ENCODE measurements at places on chromosomes 1 and 21.

GRCh38 chr1:102884238-102884637, 224.1 kb downstream of the COL11A1 start:
- no peak for DNase-seq

GRCh38 chr21:28200726-28201125, 792.0 kb downstream of the LTN1 start:
- DNase-seq = no peak

DNA sequence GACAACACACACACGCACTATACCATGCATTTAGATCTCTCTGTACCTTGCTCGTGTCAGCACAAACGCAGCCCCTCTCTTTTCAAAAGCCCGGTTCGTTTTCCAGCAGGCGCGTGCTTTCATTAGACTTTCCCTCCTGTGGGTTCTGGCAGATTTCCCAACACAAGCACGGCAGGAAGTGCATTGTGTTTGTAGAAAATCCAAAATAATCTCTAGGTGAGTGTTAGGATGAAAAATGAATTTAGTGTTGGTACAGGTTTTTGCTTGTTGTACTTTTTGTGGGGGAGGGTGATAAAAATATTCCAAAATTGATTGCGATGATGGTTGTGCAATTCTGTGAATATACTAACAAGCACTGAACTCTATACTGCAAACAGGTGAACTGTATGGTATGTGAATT, 54.1 kb upstream of the POFUT2 start:
- DNase-seq = no peak

DNA sequence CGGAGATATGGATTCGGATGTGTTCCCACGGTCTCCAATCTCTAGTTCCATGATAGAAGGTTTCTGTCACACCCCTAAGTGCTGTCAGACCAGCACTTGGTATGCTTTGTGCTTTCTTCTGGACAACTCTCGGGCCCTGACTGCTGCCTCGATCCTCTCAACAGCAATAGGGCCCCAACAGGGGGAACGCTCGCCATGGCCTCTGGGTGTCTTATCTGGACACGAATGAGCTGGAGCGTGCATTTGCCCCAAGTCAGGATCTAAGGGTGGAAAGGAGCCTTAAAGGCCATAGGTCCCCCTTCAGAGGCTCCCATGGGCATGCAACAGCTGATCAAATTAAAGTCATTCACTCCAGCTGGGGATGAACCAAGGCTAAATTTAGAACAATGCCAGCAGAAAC, 76.8 kb downstream of the TCP10L start:
- DNase-seq = no peak

DNA sequence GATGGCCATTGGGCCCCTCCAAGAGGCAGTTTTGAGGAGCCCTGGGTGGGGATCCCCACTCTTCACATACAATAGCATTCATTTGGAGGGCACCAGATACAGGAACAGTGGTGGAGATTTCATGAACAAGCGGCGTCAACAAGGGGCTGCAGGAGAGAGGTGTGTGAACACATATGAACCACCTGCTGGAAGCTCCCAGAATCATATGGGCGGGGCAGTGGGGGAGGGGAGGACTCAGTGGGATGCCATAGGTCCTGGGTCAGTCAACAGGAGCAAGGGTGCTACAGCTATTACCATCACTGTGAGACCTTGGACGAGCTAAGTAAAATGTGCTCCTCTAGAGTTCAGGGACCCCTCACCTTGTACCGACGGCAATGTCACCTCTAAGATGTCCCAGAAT, 100.4 kb upstream of the IRF2BP2 start:
- DNase-seq = no peak

- DNase-seq = no peak
These were observed 27.1 kb downstream of the KAZN start for GRCh38 chr1:14625572-14625971.

DNA sequence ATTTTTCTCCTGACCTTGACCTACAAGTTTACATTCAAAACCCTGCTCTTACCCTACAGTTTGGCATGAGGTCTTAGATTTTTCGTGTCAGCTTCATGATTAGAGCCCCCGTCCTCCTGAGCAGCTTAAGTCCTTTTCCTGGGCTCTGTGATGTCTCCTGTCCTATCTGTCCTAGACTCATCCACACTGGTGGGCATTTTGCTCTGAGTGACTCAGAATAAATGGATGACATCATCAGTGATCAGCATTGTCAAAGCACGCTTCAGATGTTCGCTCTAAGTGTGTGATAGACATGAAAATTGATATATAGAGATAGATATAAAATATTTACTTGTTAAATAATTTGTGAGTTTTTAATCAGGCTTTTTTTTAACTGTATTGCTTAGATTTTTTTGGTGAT, 21.8 kb downstream of the RGS13 start:
- no peak for DNase-seq

GRCh38 chr1:57209495-57209894, 214.4 kb downstream of the DAB1 start:
- DNase-seq = no peak

- DNase-seq = no peak
These were observed 93.7 kb downstream of the TTC3 start for GRCh38 chr21:37166733-37167132.

DNA sequence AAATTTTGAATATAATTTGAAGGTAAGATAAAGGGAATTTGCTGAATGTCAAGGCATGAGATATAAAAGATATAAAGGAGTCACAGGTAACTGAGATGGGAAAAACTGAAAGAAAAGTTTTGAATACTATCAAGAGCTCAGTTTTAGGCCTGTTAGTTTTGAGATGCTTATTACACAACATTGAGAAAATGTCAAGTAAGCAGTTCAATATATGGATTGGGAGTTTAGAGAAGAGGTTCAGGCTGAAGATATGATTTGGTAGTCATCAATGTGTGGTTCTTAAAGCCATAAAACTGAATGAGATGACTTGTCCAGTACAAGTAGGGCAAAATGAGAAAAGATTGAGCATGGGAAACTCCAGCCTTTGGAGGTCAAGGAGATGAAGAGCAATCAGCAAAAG, 4.7 kb upstream of the RNPC3 start:
- DNase-seq = no peak

DNA sequence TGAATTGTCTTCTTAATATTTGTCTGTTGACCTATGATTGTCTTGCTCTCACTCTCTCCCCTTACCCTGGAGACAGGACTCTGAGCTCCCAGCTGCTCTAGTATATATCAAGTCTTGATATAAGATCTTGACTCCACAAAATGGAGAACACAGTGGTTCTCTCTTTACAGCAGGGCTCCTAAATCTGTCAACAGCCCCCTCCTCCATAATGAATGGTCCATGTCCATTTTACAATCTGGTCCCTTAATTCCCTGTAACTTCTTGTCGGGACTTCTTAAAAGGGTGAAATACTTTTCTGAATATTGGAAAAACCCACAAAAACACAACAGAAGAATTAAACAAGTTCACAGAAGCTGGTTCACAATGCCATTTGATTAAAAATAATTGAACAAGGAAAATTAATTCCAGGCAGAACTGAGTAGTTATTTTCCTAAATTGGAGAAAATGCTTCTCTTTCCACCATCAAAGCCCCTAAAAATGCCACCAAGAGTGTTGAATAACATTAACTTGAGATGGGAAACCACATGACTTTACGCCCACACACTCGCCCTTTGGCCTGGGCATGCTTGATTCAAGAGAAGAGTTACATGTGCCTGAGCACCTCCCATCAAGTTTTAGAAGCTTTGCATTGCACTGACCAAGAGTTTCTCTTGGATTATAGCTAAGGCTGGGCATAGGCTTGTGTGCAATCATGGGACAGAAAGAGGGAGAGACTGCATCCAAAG, 109.8 kb downstream of the TOMM20 start:
- DNase-seq = no peak

- no peak for DNase-seq
These were observed 96.5 kb downstream of the NEK7 start for GRCh38 chr1:198253259-198253658.

GRCh38 chr1:7912743-7913557, 27.7 kb downstream of the TNFRSF9 start:
- DNase-seq = no peak

DNA sequence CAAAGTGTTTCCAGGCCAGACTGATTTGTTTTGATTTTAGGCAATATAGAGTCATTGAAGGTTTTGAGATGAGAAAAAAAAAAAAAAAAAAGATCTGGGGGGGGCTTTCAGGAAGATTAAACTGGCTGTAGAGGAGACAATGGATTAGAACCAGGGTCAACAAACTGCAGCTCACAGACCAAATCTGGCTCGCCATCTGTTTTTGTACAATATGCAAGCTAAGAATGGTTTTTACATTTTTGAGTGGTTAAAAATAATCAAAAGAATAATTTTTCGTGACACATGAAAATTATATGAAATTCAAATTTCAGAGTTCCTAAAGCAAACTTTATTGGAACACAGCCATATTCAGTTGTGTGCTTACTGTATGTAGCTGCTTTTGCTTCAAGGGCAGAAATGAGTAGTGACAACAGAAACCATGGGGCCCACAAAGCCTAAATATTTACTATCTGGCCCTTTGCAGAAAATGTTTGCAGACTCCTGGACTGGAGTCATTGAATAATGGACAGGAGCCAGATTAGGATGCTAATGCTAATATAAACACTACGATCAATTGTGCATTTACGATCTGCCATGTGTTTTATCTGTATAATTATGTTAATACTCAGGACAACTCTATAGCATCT, 375.7 kb upstream of the DAB1 start:
- no peak for DNase-seq

DNA sequence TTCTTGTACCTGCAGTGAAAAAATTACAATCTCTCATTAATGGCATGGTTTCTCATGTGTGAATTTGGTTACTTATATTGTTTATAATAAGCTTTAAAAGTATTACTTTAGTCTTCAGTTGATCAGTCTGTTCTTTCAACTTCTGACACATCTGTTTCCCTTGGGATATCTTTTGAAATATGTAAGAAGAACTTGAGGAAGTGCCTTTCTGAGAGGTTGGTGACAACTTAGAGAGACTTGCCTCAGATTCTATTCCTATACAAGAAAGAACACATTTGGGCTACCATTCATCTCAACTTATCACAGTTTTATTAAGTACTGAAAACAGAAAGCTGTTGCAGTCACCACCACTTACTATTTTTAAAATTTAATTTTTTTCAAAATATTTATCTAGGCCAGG, 8.1 kb downstream of the AKNAD1 start:
- DNase-seq = no peak

DNA sequence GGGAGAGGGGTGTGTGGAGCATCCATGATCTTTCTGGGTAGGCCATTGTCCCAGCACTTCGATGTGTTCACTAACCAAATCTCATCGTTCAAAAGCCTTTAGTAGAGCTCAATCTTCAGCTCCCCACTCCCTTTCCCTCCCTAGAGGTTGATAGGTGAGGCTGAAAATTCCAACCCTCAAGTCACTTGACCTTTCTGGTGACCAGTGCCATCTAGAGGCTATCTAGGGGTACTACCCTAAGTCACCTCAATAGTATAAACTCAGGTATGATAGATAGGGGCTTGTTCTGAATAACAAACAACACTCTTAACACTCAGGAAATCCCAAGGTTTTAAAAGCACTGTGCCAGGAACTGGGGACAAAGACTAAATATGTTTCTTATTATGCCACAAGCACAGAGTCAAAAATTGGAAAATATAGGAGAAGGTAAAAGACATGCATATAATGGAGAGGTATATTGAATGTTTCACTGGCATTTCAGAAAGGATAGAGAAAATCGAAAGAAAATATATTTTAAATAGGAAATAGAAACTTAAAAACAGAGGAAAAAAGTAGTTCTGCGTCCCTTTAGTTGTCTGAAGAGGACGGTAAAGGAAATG, 42.9 kb upstream of the CD53 start:
- DNase-seq = no peak

DNA sequence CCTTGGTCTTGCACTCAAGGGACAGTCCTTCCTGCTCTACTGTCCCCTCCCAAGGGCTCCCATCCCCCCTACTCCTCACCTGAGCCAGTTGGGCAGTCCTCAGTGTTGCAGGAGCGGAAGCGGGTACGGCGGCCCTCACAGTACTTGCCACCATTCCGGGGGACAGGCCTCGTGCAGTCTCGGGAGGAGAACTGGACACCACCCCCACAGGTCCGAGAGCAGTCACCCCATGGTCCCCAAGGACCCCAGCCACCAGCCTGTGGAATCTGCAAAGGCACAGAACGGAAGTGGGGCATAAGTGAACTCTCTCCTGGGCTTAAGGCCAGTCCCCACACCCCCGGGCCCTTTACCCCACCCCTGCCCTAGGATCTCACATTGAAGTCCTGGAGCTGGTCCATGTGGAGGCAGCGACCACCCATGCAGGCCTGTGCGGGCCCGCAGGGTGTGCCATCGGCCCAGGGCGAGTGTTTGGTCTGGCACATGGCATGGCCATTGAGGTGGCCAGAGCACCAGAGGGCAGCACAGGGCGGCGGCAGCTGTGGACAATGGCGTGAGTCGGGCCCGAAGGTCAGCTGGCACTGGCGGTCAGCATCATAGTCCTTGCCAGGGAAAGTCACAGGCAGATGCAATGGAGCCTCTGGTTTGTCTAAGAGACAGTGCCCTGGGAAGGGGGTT, 5.2 kb downstream of the ADAMTS4 start:
- no peak for DNase-seq

DNA sequence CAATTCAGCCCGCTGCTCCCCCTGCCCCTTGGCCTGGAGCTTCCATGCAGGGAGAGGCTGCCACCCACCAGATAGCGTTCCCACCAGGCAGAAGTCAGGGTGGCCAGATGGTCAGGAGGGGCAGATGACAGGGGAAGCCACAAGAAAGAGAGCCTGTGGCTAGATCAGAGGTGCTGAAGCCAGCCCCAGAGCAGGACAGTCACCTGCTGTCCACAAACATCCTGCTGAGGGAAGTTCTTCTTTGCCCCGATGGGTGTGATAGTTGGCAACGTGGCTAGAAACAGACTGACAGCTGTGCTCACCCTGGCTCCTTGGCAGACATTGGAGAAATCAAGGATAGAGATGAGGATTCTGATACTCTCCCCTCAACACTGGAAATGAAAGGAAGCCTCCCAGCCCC, 27.2 kb upstream of the SRP9 start:
- no peak for DNase-seq

DNA sequence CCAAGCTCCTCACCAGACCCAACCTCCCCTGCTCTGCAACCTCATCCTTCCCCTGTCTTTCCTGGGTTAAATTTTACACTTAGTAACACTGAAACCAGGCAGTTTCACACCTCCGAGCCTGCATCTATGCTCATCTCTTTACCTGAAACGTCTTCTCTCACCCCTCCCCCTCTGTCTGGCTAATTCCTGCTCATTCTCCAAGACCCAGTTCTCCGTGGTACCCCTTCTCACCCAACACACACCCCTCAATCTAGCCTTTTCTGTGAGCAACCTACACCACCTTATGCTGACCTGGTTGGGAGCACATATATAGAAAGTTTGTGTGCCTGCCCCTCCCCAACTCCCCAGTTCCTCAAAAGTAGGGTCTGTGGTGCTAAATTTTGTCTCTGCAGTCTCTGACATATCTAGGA, 3.7 kb upstream of the KIAA1614 start:
- no peak for DNase-seq

DNA sequence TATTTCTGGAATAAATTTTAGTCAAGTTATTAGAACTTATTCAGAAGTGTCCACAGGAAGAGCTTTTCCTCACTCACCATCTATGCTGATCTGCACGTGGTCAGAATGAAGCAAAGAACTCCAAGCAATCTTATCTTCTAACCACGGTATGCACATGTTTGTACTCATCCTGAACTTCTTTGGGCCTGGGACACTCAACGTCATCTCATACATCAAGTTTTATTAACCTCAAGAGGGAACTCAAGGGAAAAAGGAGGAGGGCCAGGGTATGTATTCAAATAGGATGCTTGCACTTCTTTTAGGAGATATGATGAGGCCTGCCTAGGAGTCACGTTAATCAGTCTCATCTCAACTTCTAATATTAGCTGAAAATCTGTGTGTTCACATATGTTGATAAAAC, 142.5 kb downstream of the C1orf94 start:
- no peak for DNase-seq

GRCh38 chr1:72018562-72018961, 263.8 kb downstream of the NEGR1 start:
- DNase-seq = no peak
